Choroid plexus epithelial cell (primary cell): ENCODE measurements at places on chromosomes 4 and X.

DNA sequence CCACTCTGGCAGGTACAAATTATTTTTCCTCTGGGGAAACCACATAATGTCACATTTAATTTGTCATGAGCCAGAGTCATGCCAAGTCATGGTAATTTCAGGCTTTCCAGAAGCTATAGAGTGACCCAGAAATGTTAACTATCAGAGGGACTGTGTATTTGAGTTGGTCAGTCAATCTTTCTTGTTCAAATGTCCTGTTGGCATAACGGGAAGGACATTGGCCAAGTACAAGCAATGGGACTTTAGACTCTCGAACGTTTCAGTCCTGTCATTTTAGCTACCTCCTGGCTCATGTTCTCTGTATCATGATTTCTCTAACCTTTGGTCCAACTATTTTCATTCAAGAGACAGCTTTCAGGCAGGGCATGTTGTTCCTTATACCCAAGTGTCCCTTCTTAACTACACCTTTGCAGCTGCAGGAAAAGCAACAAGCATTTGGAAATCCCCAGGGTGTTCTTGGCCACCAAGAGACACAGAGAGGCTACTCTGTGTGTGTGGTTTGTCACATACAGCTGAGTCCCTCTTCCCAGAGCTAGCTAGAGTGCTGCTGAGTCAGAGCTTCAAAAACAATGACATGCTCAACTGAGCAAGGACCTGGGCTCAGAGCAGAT lies 142.6 kb downstream of the EGF start:
- peak; percentile 21 for DNase-seq

DNA sequence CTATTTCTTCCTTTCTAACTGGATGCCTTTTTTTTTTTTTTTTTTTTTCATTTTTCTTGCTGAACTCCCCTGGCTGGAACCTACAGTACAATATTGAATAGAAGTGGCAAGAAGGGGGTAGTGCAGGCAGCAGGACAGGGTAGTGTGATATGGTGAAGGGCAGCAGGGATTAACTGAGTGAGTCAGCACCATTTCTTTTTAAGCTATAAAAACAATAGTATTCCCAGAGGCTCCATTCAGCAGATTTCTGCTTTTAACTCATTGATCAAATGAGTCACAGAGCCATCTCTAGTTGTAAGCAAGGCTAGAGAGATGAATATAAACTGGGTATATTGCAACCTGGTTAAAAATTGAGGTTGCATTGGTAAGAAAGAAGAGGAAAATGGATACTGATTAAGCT lies 53.6 kb upstream of the SETD7 start:
- no peak for DNase-seq

DNA sequence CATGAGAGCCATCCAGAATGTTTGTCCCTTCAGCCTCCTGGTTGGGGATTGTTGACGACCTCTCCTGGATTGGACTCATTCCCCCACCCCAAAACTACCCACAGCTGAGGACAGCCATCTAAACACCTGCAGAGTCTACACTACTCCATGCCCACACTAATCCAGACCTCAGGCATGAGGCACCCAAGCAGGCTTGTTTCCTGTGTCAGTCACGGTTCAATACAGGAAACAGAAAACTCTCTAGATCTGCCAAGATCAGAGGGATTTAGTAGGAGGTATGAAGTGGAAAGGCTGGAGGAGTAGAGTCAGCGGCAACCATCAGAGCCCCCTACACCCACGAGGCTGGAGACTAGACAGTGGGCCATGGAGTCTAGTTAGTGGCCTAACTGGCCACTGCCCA lies 37.7 kb downstream of the HAND2 start:
- no peak for DNase-seq

DNA sequence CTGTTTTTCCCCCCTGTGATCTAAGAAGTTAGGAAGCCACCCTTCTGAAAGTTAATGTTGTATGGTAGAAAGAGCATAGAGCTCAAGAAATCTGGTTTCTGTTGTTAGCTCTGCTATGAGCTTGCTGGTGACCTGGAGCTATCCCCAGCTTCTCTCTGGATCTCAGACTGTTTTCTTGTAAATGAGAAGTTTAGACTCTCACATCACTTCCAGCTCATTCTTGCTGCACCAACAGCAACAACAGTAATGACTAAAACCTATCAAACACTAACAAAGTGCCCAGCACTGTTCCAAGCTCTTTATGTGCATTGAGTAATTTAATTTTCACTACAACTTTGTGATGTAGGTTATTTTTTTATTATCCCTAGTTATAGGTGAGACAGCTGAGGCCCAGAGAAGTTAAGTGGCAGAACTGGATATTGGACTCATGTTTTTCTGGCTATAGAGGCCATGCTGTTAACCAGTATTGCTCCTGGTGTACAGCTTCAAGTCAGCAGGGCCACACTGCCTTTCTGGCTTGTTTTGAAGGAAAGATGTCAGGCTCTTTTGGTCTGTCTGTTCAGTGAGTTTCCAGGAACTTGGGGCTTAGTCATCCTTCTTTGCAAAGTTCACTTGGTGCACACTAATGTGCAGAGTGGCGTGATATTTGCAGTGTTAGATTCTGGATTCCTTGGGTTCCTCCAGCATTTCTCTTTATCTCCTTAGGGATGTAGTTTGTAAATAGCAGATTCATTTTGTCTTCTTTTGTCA lies 27.8 kb upstream of the TMEM164 start:
- peak; percentile 45 for DNase-seq

DNA sequence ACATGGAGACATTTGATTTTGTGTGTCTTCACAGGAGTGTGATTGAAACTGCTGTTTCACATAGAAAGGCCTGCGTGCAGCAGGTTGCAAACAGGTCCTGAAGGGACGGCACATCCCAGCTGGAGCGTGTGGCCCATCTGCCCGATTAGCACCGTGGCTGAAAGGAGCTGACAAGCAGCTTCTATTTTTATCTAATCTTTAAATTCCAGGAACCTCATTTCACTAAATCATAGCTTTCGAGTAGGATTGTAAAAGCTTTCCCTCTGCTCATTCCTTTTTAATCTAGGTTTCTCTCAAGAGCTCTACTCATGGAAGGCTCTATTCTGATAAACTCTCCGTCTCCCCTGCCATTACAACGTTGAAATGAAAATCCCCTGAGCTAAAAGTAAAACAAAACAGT lies 106.8 kb downstream of the FSTL5 start:
- peak; percentile 23 for DNase-seq

- DNase-seq: peak; percentile 67
Observed at GRCh38 chr4:148776941-148777340, 334.7 kb upstream of the NR3C2 start.

DNA sequence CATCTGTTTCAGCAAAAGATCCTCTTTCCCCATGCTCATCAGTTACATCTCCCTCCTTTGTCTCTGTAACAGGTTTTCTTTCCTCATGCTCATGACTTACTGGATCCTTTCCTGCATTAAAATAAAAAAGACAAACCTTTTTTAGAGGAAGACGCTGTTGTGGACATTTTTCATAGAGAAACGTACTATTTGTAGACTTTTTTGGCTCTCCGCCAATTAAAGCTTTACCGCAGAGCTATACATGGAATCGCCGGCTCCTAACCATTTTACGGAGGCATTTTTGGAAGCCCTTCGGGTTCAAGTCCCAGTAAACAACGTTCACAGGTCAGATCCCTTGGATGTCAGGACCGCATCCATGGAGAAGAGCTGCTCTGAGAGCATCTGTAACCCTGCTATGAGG lies 1.3 kb downstream of the FAM9C start:
- no peak for DNase-seq
